ENCODE measurements at places on chromosomes 6 and 20.

DNA sequence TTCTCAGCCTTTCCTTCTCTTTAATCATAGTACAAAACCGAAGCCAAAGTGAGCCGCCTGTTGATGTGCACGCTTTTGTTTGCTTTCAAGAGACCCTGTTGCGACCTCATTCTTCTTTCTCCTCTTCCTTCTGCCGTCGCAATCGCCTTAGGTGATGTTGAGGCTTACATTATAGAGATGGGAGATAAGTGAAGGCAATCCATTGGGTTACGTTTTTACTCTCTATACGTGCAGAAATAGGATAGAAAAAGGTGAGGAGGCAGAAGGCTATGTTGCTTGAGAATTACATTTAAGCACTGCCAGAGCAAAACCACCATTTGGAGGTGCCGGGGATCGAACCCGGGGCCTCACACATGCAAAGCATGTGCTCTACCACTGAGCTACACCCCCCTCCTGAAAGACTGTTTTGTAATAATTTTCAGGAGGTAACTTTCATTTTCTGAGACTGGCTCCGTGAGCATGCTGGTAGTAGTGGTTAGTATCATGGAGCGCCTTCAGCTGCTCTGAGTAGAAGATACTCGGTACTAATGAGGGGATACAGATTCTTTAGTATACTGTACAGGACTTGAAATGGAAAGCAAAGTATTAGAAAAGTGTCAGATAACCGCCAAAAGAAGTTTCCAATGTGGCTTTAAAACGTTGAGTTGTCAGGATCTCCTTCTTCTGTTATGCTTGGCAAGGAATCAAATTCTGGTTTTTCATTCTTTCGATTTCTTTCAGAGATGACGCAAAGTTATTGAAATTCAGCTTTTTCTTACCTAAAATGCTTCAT, 165.6 kb downstream of the TRIM27 start:
- DNase-seq = no peak

DNA sequence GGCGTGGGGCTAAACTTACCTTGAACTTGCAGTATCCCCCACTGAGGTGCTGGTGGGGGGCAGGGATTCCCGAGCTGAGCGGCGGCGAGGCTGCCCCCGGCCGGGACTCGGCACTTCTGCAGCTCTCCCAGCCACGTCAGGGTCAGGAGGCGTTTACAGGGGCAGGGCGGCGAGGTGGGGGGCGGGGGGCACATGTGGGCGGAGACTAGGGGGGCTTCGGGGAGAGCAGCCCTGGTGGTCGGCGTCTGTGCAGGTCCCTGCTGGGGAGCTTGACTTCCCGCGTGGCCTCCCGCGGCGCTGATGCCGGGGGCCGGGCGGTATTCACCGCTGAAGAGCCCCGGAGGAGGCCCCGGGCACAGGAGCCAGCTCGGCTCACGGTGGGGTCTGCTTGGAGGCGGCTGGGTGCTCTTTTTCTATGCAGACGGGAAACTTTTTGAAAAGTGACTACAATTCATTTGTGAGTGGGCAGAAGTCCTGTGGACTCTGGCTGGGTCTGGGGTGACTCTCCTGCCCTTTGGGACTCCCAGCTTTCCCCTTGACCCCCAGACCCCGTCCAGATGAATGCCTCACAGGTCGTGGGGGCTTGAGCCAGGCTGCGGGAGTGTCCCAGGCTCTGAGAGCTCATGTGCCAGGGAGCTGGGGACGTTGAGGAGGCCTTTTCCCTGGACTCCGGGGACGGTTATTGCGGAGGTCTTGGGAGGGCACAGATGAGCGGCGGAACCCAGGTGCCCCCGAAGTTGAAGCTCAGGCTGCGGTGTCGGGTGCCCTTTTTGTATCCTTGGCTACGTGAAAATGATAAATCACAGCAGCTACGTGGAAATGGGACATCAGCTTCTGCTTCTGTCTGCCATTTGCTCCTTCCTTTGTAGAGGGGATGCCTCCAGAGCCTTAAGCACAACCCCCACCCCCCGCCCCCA, 75.9 kb upstream of the GATA5 start:
- no peak for DNase-seq

- DNase-seq = no peak
Measured at GRCh38 chr6:105495515-105495914, 92.6 kb upstream of the PREP start.

GRCh38 chr6:42173101-42173500, at the start of gene GUCA1A:
GUCA1A (plus strand) TSS chr6:42173364; CDS start chr6:42173614, 250 bp downstream.
- no peak for DNase-seq

GRCh38 chr6:112058243-112059032, 4.5 kb downstream of the CCN6 start:
- no peak for DNase-seq

GRCh38 chr20:18943542-18943941, 130.0 kb downstream of the SCP2D1 start:
- DNase-seq = no peak

- no peak for DNase-seq
Measured at GRCh38 chr6:140192018-140192417, 817.6 kb upstream of the CITED2 start.

GRCh38 chr6:20538907-20539306, 4.7 kb downstream of the CDKAL1 start:
- no peak for DNase-seq

DNA sequence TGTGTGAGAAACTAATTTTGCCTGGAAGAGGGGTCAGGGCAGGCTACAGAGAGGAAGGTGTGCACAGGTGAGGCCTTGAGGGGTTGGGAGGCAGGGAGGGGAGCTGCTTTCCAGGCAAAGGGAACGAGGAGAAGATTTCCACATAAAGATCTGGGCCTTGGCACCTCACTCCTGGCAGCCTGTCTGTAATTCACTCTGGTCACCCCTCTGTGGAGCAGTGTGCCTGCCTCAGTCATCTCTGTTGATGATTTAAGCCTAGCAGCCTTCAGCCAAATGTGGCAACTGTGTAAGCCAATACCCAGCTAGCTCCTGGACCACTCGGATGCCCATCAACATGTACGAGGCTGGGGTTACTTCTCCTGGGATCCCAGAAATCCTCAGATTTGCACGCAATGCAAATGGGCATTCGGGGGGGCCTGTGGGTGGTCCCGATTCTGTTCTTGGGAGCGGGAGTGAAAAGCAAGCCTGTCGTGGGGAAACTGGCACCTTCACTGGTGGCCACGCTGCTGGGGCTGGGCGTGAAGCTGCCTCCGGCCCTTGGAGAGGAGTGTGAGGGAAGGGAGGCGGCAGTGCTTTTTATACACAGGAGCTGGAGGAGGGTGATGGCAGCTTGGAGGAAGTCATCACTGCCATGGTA, 360.4 kb downstream of the ZFAND3 start:
- DNase-seq = no peak

DNA sequence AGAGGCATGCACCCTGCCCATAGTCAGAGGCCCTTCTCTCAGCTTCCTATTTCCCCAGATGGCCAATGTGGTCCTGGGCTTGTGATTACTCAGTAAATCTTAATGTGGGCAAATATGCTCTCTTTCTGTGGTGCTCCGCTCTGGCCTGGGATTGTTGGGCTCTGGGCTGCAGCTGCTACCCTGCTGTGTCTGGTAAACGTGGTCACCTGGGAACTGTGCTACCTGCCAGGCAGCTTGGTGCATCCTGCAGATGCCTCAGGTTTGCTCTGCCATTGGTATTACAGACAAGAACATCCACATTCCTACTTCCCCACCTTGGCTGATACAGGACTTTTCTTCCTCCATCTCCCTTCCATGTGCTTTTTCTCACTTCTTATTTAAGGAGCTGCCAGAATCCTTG, 611.5 kb upstream of the IMPG1 start:
- no peak for DNase-seq

DNA sequence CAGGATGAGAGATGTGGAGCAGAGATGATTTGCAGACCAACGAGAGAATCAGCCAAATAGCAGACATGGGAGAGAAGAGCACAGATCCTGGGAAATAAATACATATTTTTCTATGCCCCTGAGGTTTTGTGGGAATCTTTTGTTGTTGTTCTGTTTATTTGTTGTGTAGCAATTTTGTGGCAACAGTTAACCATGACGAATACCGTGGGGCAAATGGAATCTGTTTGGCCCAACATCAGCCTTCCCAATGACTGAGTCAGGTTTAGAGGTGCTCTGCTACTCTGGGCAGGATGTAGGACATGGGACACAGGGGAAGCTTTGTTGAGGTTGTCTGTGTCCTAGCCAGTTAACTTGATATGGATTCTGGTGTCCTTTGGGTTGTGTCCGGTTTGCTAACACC, 7.9 kb upstream of the SLC2A10 start:
- no peak for DNase-seq

GRCh38 chr20:22322513-22322912, 261.9 kb downstream of the FOXA2 start:
- DNase-seq = no peak

DNA sequence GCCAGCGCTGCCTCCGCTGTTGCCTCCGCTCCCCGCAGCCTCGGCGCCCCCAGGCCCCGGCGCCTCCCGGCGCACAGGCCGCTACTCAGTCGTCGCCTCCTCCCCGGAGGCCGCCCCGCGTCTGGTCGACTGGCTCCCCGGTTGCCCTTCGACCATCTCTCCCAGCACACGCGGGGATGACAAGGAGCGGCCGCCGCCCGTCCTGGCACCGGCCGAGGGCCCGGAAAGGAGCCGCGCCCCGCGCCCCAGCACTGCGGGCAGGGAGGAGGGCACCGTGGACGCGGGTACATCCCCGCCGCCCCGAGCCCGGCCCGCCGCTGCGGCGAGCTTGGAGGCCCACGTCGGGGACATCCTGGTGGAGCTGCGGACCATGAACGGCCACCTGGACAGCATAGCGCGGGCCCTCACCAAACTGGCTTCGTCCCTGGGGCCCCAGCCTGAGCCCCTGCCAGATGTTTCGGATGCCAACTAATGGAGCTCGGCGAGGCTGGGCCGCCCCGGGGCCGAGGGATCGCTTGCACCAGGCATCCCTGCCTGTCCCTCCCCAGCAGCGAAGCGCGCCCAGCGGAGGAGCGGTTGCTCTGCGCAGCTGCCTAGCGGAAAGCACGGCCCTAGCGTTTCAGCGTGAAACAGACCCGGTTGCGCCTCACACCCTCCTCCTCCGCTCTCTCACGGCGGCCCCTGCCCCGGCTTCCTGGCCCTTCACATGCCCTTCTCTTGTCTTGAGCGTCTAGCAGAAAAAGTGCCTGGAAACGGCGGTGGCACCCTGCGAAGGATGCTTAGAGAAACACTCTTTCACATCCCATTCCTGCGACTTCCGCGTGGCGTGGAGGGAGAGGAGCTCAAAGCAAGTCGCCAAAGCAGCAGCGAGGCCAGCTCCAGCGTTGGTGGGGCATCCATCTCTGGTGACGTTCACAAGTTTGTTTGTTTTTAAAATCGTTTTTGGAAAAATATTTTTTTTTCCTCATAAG, 285.8 kb upstream of the SUPT3H start:
- DNase-seq = no peak

- no peak for DNase-seq
Measured at GRCh38 chr6:166862287-166862977, 93.9 kb downstream of the RNASET2 start.

DNA sequence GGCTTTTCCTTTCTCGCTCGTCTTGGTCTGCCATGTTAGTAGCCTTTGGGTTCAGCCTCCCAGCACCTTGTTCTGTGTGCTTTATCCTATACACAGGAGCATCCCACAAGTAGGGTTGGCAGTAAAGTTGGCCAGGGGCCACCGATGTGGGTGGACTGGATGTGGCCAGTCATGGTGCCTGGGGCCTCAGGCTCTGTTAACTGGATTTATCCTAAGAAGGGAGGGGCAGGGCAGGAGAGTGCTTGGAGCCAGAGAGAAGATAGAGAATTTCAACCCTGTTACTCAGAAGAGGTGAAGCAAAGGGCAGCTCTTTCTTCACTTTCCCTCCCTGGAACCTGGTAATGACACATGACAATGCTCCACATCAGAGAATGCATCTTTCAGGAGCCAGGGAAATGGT, 14.1 kb upstream of the SIRPB2 start:
- DNase-seq = no peak

DNA sequence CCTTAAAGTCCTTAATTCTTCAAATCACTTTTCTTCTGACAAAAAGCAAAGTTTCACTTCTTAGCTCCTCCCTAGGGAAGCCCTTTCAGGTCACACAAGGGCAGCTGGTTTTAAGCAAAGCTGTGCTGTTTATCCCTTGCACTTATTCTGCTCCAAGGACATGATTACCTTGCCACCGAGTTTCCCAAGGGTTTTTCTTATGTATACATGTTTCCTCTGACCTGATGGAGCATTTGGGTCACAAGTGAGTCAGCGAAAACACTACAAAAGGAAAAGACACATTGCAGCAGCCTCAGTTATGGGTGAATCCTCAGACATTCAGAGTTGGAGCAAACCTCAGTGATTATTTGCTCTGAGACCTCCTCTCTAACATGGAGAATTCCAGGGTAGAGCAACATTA, 26.6 kb upstream of the ILRUN start:
- DNase-seq = no peak

- DNase-seq = no peak
Measured at GRCh38 chr20:47191074-47191673, 165.3 kb downstream of the ZMYND8 start.

DNA sequence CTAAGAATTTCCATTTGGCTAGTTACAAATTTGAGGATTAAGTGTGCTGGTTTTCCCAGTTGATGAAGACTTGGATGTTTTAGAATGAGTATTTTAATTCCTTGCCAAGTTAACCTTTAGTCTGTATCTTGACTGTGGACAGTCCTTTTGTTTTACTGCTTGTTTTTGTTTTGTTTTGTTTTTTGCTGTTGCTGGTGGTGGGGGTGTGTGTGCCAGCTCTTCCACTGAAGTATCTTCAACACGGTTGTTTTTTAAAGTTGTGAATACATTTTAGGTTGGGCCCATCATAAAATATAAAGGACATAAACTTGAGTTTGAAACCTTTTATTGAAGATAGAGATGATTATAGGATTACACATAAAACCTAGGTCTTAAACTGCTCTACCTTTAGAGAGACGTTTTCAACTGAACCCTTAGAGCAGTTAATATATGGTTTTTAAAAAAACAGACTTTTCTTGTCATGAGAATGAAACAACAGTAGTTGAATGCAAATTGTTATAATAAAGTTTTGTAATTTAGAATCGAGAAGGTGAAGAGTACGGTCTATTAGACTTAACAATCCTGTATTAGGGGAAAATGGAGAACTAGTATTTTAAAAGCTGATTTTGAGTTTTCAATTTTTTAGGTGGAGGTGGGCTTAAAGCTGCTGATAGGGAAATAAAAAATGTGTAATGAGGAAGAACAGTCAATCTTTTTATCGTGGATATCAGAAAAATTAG, 4.0 kb downstream of the QKI start:
- no peak for DNase-seq

GRCh38 chr6:143615785-143616184, 62.0 kb upstream of the PHACTR2 start:
- no peak for DNase-seq

GRCh38 chr6:36692861-36693702, 4.5 kb upstream of the RAB44 start:
- no peak for DNase-seq

DNA sequence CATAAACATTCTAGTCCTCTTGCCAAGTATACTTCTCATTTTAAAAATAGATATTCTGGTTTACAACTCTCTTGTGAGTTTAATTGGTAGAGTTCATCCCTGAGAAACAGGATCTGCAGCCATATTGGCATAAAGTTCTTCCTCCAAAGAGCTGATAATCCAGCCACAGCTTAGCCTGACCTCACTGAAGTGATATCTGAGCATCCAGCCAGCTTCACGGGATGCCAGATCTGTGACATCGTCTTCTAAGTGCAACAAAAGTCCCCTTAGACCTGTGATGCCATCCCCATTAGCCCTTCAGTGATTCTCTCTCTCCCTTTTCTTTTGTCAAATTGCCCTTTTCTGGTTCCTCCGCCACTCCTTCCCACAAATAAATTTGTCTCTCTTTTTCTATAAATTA, 180.6 kb upstream of the STXBP5 start:
- DNase-seq = no peak

- DNase-seq = no peak
Measured at GRCh38 chr6:96934087-96934486, 9.6 kb downstream of the KLHL32 start.

- DNase-seq = no peak
Measured at GRCh38 chr20:57735831-57736737, 26.3 kb upstream of the PMEPA1 start.
